ENCODE measurements at places on chromosomes 5 and 9. TPM values are rescaled to one million over a fixed set of nuclear protein-coding genes. Genes with fewer than 3 reads are reported as not detected.

PLGRKT gene
- total RNA-seq = 33.3 TPM

TEK gene
- total RNA-seq = under 0.01 TPM

LURAP1L gene
- total RNA-seq = 13.9 TPM

MOCS2 gene
- total RNA-seq = 45.6 TPM

TMEM252 gene
- not detected for total RNA-seq

CATSPER3 gene
- total RNA-seq = not detected

PCDHA6 gene
- 0.36 TPM for total RNA-seq

PCDHGA9 gene
- total RNA-seq = 5.1 TPM

ADAMTS6 gene
- total RNA-seq = 5.0 TPM

RAPGEF1 gene
- 64.0 TPM for total RNA-seq

DDX4 gene
- not detected for total RNA-seq

SCGB3A2 gene
- not detected for total RNA-seq

SLC34A3 gene
- not detected for total RNA-seq

CCDC69 gene
- total RNA-seq = 1.5 TPM

CDH9 gene
- not detected for total RNA-seq

RNF183 gene
- not detected for total RNA-seq

AHRR gene
- total RNA-seq = 41.0 TPM

SLC1A3 gene
- total RNA-seq = 6.2 TPM

LCN15 gene
- total RNA-seq = not detected

DMRT2 gene
- under 0.01 TPM for total RNA-seq

CYFIP2 gene
- total RNA-seq = 14.3 TPM

MRPL50 gene
- 16.0 TPM for total RNA-seq

ROR2 gene
- total RNA-seq = 0.36 TPM

SHC3 gene
- 1.1 TPM for total RNA-seq

Data from melanocyte of skin (primary cell).